ENCODE measurements at places on chromosomes 12 and 14.

- DNase-seq: no peak
Measured at GRCh38 chr14:51576117-51576430, 75.6 kb upstream of the FRMD6 start.

DNA sequence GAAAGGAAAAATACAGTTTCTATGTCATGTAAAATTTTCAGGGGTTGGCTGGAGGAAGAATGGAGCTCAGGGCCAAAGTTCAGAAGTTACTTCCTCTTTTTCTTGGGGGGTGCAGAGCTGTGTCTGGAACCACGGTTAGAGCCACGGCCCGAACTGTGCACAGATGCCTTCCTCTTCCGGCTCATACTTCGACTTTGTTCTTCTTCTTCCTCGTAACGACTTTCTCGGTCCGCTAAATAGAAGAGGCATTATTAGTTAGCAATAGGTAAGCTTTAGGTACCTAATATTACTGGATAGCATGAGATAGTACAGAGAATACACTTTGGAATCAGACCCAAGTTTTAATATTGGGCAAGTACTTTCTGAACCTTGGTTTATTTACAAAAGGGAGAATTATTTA, 31.2 kb downstream of the SUPT16H start:
- no peak for DNase-seq

DNA sequence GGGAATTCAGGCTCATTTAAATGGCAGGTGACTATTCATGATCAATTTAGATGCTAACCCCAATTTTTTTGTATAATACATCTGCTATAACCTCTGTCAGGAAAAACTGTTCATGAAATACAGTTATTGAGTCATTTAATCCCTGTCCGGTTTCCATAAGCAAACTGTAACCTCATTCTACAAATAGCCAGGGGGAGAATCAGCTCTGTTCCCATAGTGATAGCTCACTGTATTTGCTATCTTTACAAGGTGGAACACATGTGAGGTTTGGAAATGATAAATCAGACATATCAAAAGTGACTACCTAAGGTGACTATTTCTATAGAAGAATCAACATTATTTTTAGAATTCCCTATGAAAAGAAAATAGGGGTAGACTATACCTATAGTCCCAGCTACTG, 38.6 kb upstream of the VPS33A start:
- no peak for DNase-seq

DNA sequence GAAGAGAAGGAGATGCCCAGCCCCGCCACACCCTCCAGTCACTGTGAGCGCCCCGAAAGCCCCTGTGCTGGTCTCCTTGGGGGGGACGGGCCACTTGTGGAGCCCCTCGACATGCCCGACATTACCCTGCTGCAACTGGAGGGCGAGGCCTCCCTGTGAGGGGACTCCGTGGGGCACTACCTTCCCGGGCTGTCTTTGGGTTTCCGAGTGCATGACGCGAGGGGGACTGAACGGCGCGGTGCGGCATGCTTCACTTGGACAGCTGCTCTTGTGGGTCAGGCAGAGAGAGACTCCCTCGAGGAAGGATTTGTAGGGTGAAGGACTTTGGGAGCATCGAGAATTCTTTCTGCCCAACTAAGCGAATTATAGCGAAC, 1.1 kb downstream of the CCDC184 start:
- no peak for DNase-seq

Measured in activated T-helper 1 cell treated with Interleukin-2 at 50 U/mL for 16 hours (primary cell).